Activated CD8-positive, alpha-beta memory T cell treated with anti-CD3 and anti-CD28 coated beads, Interleukin-2, amount 10 ng/mL, durations not matched to agents 7 days and 5 days (primary cell): ENCODE measurements at places on chromosomes 1 and 21. TPM values are rescaled to one million over a fixed set of nuclear protein-coding genes. Genes with fewer than 3 reads are reported as not detected.

Gene PTGER3
- total RNA-seq, result 0.06 TPM

Gene PRKAA2
- total RNA-seq, result not detected

Gene C4BPA
- total RNA-seq, result not detected

Gene GTF2B
- total RNA-seq, result 34.8 TPM

Gene LHX8
- not detected for total RNA-seq

Gene SEMA4A
- 30.6 TPM for total RNA-seq

Gene ASAP3
- not detected for total RNA-seq

Gene SLFNL1
- total RNA-seq, result 0.12 TPM

Gene PDC
- not detected for total RNA-seq

Gene TFF2
- total RNA-seq, result not detected

Gene DDI2
- total RNA-seq, result 31.4 TPM

Gene MIGA1
- total RNA-seq, result 11.6 TPM

Gene NOTCH2
- 95.6 TPM for total RNA-seq

Gene TTC22
- 17.9 TPM for total RNA-seq

Gene ARTN
- not detected for total RNA-seq
